ENCODE measurements at places on chromosomes 16 and 17.

- DNase-seq = no peak
Measured at GRCh38 chr17:78384479-78385175, 6.2 kb downstream of the PGS1 start.

GRCh38 chr16:75482434-75483205 lies 12.6 kb downstream of the CHST6 start:
- DNase-seq = no peak

- DNase-seq = no peak
Measured at GRCh38 chr16:66097751-66098150, 268.7 kb upstream of the CDH5 start.

DNA sequence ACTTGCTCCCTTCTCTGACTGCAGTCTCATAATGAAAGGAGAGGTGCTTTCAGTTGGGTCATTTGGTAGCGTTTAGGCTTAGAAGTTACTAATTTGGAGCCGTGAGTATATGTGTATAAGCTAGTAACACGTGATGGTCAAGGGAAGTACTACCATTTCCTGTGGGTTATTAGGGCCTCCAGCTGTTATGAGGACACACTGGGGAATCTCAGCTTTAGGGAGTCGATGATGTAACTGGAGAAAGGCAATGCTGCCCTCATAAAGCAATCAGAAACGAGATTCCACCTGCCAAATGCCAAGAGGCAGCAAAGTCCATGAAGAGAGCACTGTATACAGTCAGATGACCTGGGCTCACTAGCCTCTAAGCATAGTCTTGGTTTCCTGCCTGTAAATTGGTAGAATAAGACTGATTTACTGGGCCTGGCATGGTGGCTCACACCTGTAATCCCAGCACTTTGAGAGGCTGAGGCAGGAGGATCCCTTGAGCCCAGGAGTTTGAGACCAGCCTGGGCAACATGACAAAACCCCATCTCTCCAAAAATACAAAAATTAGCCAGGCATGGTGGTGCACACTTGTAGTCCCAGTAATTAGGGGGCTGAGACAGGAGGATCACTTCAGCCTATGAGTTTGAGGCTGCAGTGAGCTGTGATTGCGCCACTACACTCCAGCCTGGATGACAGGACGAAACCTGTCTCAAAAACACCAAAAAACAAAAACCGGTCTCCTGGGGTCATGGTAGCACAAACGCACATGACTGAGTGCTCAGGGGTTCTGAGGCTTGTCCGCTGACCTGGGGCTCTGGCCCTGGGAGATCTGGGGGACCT lies 53.0 kb downstream of the SF3B3 start:
- DNase-seq = no peak

- no peak for DNase-seq
Measured at GRCh38 chr17:48599354-48599753, 5.4 kb downstream of the HOXB6 start.
